Activated T-cell treated with anti-CD3 and anti-CD28 coated beads, Interleukin-2, amount 50 U/mL, for 24 hours (primary cell): ENCODE measurements at places on chromosomes 4 and X.

DNA sequence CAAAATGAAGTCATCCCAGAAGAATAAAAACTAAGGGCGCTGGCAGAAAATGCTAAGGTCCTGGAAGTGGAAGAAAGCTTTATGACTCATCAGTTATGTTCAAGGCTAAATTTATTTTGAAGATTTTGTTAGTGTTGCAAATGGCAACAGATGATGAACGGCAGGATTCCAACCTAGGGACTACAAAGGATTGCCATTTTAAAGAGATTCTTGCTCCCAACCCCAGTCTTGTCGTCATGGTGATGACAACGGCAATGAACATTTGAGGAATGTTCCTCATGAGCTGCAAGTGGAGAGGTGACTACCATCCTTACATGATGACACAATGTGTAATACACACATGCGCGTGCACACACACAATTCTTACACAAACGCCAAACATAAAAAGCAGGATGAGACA is 54.4 kb upstream of the FTHL17 start:
- H3K27ac ChIP-seq = no peak overlapping the region
- H3K36me3 ChIP-seq = no peaks in the 10 kb centered on the region
- no peaks in the 10 kb centered on the region for H3K4me1 ChIP-seq
- no peak for DNase-seq
- H3K4me3 ChIP-seq = no peak overlapping the region
- H3K27me3 ChIP-seq = peaks cover 43% of the 10 kb centered on the region

DNA sequence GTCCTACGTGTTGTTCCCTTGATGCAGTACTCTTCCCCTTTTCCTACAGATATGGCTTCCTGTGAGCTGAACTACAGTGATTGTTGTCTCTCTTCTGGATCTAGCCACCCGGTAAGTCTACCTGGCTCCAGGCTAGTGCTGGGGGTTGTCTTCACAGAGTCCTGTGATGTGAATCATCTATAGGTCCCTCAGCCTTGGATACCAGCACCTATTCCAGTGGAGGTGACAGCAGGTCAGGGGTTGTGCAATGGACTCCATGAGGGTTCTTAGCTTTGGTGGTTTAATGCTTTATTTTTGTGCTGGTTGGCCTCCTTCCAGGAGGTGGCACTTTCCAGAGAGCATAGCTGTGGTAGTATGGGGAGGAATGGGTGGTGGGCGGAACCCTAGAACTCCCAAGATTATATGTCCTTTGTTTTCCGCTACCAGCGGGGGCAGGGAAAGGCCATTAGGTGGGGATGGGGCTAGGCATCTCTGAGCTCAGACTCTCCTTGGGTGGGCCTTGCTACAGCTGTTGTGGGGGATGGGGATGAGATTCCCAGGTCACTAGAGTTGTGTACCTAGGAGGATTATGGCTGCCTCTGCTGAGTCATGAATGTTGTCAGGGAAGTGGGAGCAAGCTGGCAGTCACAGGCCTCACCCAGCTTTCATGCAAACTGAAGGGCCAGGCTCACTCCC is 121.4 kb upstream of the ANKRD50 start:
- H3K4me1 ChIP-seq = no peaks in the 10 kb centered on the region
- no peak for DNase-seq
- H3K27me3 ChIP-seq = no peaks in the 10 kb centered on the region
- H3K27ac ChIP-seq = no peak overlapping the region
- H3K36me3 ChIP-seq = no peaks in the 10 kb centered on the region

GRCh38 chrX:152647978-152648377 is 10.3 kb downstream of the GABRQ start:
- H3K36me3 ChIP-seq = no peaks in the 10 kb centered on the region
- H3K27me3 ChIP-seq = peaks cover 42% of the 10 kb centered on the region
- H3K27ac ChIP-seq = no peak overlapping the region
- DNase-seq = no peak
- H3K4me1 ChIP-seq = no peaks in the 10 kb centered on the region

DNA sequence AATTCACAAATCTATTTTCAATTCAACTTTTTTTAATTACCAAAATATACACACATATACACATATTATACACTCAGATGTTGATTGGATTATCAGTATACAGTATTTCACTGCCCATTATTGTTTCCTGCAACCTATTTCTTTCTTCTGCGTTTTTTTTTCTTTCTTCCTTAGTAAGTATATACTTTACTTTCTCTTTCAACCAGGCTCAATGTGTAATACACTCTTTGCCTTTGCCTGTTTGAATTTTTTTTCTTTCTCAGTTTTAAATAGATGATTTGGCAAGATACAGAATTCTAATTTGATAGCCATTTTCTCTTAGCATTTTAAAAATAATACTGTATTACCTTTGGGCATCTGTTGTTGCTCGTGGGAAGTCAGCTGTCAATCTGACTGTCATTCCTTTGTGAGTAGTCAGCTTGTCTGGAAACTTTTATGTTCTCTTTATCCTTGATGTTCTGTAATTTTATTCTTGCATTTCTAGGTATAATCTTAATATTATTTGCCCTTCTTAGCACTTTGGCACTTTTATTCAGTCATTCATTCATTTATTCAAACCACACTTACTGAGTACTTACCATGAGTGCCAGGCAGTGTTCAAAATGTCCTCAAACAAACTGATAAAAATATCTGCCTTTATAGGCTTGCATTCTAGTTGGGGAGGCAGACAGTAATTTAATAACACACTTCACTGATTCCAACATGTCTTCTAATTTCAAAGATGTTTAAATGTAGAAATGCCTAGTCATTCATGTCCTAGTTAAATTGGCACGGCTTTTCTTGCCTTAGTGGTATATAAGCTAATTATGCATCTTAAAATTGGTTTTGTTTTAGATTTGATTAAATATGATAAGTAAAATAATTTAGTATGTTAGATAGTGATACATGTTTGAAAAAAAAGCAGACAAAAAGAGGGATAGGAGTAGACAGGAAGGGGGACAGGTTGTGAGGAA is 3.7 kb downstream of the USP38 start:
- peaks cover 86% of the 10 kb centered on the region for H3K36me3 ChIP-seq
- H3K27ac ChIP-seq = peak overlapping the region; percentile 62
- no peaks in the 10 kb centered on the region for H3K27me3 ChIP-seq
- peaks cover 55% of the 10 kb centered on the region for H3K4me1 ChIP-seq

DNA sequence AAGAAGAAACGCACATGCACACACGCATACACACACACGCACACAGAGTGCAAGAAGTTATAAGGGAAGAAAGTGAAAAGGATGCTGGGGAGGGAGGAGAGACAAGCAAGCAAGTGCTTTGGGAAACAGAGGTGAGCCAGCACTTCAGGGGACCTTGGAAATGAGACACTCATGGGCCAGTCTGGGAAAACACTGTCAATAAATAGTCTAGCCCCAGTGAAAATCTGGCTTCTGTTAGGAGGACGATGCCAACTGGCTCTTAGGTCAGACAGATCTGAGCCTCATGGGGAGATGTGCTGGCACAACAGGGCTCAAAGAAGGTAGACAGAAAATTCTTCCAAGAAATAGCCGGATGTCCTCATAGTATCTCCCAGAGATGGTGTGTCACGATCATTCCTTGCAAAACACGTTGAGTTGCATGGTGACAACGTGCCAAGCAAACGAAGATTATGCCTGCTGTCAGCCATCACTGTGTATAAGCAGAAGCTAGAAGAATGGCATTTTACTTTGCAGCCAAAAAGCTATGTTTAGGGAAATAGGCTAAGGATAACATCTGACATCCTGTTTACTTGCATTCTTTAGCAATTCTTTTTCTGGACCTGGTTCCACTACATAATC is 557 bp upstream of the ARHGEF6 start:
- H3K27ac ChIP-seq = peak overlapping the region; percentile 95
- peaks cover 25% of the 10 kb centered on the region for H3K36me3 ChIP-seq
- peak; percentile 43 for DNase-seq

DNA sequence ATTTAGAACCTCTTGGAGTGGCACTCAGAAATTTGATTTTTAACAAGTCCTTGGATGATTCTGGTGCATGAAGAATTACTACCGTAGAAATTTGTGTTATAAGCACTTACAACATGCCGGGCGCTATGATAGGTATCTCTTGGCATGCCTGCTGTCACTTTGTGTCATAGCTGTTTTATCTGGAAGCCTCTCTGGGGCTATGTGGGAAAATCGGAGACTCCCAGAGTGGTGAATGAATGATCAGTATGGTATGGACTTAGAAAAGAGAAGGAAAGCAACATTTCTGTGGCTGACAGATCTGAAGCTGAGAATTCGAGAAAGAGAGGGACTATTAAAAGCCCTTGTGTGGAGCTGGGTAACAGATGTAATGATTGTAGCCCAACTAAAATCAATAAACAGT is 177.4 kb upstream of the MAMLD1 start:
- H3K36me3 ChIP-seq = no peaks in the 10 kb centered on the region
- H3K27me3 ChIP-seq = peaks cover 12% of the 10 kb centered on the region
- no peak overlapping the region for H3K4me3 ChIP-seq
- no peak for DNase-seq
- no peaks in the 10 kb centered on the region for H3K4me1 ChIP-seq
- no peak overlapping the region for H3K27ac ChIP-seq

- peaks cover 51% of the 10 kb centered on the region for H3K27me3 ChIP-seq
- no peaks in the 10 kb centered on the region for H3K36me3 ChIP-seq
- no peak for DNase-seq
- peaks cover 10% of the 10 kb centered on the region for H3K4me1 ChIP-seq
- no peak overlapping the region for H3K27ac ChIP-seq
Observed at GRCh38 chrX:112664924-112665323, 14.8 kb downstream of the LHFPL1 start.

DNA sequence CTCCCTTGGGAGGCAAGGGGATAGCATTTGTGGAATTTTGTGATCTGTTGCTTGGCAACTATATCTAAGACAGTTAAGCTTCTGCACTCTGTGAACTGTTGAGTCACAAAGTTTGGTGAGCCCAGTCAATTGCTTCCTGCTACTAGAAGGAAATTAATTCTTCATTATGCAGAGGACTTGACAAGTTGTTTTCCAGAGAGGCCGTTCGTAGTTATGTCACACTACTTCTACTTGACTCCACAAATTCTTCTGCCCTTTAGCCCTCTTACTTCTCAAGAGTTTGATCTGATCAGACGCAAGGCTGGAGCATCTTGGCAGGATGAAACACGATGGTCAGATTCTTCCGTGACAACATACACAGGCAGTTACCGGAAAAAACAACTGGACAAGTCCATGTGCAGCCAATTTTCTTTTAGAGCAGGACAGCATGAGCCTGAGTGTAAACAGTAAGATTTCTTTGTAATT is at the start of gene C4orf51:
Gene C4orf51, plus strand, starts transcription at position 156 of the 465 bp plus-strand sequence. Its CDS starts 58 bp downstream, at position 214.
- peaks cover 21% of the 10 kb centered on the region for H3K27me3 ChIP-seq
- H3K36me3 ChIP-seq = no peaks in the 10 kb centered on the region
- no peak for DNase-seq
- no peaks in the 10 kb centered on the region for H3K4me1 ChIP-seq
- no peak within 1 kb of the TSS for H3K4me3 ChIP-seq
